ENCODE measurements at places on chromosomes 6 and 20.

GRCh38 chr6:110053395-110054240 lies 75.5 kb downstream of the GPR6 start:
- peak; percentile 50 for DNase-seq

DNA sequence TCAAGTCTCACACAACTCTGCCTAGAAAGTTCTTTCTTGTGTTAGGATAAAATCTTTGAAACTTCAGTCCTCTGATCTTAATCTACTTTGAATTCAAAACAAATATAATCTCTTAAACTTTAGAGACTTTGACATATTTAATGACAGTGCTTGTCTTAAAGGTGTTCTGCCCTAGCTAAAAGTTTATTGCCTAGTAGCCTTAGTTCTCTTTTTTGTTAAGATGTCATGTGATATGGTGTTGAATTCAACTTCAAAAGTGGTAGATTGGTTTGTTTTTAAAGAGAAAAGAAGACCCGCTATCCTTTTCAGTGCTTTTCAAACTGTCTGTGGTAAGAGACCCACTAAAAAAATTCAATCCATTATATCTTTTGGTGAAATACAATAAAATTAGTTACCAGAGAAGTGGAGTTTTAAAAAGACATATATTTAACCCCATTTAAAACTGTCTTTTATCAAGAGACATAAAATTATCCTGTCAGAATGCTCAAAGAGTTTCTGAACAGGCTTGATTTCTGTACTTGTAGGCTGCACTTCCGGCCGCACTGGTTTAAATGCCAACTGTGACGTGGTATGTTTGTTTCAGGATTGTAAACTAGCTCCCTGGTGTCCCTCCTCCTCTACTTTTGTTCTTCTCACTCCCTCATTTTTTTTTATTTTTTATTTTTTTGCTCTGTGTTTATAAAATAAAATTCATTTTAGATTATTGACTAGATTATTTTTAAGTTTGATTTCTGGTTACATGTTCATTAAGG lies 76.5 kb downstream of the QKI start:
- DNase-seq: no peak

DNA sequence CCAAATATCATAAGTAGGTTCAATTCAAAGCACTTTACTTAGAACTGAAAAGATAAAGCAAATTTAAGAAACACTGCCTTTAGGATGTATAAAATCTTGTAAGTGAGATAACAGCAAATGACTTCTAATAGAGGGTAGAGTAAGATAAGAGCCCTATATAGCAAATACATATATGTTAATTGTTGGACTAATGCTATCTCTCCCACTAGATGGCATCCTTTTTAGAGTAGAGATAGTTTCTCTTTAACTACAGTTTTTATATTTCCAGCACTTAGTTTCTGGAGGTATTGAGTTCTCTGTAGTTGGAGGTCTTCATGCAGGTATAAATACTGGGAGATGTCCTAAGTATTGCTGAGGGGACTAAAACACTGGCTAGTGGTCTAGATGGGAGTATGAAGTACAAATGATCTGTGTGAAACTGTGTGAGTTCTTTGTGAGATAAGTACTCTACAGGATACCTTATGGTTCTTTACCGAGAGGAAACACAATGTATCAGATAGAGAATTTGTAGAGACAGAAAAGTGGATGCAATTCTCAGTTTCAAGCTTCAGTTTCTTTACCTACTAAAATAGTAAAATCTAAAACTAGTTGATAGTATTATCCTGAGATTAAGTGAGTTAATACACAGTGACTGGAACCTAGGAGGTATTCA lies 399.3 kb downstream of the KHDRBS2 start:
- DNase-seq: no peak

DNA sequence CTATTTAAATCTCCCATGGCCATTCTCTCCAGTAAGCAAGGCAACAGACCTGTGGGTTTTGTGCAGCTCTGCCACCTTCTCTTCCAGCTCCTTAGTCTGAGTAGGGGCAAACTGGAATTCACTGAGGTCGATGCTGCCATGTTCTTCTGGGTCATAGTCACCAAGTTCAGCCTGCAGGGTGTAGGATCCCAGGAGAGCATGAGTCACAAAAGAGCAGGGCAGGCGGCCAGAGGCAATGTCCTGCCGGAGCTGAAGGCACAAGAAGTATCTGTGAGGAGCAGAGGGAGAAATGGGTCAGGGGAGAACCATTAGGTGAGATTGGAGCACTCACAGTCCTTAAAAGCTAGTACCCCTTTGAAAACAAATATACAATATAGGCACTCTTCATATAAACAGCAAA lies 73.7 kb downstream of the SMLR1 start:
- no peak for DNase-seq

- DNase-seq: no peak
Measured at GRCh38 chr20:32397567-32398084, 39.5 kb downstream of the ASXL1 start.

DNA sequence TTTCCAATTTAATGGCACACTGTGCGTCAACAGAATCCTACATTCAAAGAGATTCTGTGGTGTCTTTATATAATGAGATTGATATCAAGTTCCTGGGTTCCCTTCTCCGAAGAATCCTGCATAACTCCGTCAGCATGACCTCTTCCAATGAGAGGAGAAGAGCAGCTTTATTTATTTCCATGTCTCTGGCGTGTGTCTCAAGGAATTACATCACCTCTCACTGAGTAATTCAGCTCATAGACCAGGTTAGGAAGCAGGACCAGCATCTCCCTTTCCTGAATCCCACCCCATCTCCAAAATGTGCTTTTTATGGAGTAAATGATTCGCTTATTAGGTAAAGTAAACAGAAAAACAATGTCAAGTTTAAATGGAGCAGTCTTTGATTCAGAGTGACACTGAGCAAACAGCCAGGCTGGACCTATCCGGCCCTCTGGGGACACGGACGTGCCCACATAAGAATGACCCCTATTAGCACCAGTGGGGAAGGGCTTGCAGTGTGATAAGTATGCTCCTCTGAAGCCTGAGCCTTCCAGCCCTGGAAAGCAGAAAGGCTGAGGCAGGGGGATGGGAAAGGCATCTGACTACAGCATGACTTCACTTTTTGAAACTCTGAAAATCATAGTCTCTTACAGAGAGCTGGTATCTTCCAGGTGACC lies 165.2 kb downstream of the CLIC5 start:
- no peak for DNase-seq

DNA sequence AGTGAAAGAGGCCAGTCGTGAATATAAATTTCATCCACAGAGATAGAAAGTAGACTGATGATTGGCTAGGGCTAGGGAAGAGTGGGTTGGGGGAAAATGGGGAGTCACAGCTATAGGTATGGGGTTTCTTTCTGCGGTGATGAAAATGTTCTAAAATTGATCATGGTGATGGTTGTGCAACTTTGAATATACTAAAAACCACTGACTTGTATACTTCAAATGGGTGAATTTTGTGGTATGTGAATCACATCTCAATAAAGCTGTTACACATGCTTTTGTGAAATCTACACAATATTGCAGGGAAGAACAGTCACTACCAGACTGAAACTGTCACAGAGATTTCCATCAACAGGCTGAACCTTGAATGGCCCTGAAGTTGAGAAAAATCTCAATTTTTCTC lies 61.5 kb downstream of the LYRM4 start:
- no peak for DNase-seq

GRCh38 chr20:59518881-59519706 lies 85.2 kb upstream of the PHACTR3 start:
- peak; percentile 76 for DNase-seq

DNA sequence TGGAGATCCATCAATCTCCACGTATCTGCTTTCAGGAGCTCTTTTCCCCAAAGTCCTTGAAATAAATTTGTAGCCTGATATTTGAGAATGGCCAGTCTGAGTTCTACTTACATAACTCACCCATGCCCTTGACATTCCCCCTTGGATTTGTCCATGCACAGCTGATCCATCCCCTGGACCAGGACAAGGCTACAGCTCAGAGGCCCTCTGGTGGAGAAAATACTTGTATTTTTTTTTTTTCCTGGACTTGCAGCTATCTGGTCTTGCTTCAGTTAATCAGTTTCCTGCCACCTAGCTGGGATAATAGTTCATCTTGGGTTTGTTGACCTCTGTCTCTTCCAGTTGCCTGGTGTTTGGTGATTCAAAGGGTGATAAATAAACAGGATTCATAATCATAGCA lies 467.6 kb downstream of the DHX35 start:
- no peak for DNase-seq

DNA sequence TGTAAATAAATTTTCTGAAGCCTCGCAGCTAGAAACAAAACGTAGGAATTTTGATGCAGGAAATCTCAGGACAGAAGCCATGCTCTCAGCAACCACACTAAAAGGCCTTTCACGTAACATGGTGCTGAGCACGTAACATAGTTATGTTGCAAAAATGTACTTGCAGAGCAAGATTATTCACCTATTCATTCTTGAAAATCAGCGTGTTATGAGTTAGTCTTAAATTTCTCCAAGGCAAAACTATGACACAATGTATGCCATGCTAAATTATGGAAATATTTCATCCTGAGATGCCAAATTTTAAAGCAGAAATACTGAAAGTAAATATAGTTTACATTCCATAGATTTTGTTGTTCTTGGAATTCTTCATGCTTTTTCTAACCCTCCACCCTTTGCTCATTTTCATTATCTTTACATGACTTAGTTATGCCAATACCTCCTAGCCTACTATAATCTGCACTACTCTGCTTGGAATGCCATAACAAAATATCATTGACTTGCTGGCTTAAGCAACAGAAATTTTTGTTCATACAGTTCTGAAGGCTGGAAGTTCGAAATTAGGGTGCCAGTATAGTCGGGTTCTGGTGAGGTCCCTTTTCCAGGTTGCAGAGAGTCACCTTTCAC lies 179.8 kb upstream of the BMP5 start:
- no peak for DNase-seq

- DNase-seq: no peak
Measured at GRCh38 chr20:13501500-13501899, 137.2 kb downstream of the TASP1 start.

DNA sequence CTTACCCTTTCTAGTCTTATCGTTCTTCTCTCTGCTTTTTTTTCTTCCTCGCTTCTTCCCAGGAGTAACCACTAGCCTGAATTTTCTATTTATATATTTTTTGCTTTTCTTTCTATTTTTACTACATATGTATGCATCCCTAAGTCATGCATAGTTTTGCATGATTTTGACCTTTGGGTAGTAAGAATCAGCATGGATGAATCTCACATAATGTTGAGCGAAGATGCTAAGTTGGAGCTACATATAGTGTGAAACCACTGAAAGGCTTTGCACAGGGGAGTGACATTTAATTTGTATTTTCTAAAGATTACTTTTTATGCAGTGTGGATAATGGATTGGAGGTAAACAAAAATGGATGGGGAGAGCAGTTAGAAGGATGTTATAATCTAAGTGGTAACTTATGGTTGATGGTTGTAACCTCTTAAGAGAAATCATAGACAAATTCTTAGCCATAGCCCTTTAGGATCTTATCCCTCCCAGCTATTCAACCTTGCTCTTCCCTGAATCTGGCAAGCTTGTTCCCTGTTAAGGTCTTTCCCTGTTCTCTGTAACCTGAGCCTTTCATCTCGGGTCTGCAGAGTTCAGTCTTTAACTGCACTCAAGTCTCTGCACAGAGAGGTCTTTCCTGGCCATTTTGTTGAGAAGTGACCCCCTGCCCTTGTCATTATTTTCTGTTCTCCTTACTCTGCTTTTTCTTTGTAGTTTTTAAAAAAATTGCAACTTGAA lies 18.0 kb downstream of the PEX7 start:
- DNase-seq: no peak

DNA sequence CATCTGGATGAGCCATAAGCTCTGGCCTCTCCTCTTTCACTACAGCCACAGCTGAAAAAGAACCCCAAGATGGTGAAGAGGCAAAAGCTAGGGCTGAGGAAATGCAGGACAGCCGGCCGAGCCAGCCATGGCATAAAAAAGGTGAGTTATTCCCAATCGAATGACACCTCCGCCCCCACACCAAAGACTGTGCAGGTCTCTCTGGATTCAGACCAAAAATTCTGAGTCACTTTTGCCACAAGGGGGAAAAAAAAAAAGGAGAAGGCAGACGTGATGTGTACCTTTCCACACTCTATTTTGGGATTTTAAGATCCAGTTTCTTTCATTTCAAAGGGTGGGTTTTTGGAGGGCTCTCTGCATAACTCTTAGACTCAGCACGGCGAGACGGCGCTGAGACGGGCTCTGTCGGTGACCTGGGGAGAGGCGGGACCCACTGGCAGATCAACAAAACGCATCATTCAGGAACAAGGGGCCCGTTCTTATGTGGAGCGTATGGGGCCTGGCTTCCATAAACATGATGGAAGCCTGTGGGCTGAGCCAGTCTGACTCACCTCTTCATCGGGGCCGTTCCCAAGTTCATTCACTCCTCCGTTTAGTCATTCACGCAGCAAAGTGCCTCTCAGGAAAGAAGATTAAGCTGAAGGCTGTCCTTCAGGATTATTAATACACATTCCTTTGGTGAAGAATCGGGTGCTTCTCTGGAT lies 54.8 kb downstream of the NFATC2 start:
- no peak for DNase-seq

- no peak for DNase-seq
Measured at GRCh38 chr6:43257367-43258145, 14.3 kb downstream of the TTBK1 start.

GRCh38 chr6:2542858-2543218 lies 207.9 kb downstream of the MYLK4 start:
- DNase-seq: peak; percentile 28

- no peak for DNase-seq
Measured at GRCh38 chr20:11153819-11154218, 480.0 kb upstream of the JAG1 start.

- no peak for DNase-seq
Measured at GRCh38 chr20:8155229-8155628, 23.2 kb downstream of the PLCB1 start.

DNA sequence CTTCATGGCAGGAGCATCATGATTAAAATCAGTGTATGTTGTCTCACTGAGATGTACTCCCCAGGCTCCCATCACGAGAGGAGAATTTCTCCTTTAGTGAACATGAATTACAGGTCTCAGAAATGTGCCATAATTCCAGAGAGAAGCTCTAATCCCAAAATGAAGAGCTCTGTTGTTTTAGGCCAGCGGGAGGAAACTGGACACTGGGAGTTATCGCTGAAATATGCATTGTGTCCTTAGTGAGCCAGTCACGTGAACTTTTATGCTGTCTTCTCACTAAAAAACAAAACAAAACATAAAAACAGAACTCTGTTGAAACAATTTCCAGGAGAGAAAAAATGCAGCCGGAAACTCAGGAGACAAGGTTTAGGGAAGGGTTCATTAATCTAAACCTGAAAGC lies 315.7 kb upstream of the NT5E start:
- no peak for DNase-seq

DNA sequence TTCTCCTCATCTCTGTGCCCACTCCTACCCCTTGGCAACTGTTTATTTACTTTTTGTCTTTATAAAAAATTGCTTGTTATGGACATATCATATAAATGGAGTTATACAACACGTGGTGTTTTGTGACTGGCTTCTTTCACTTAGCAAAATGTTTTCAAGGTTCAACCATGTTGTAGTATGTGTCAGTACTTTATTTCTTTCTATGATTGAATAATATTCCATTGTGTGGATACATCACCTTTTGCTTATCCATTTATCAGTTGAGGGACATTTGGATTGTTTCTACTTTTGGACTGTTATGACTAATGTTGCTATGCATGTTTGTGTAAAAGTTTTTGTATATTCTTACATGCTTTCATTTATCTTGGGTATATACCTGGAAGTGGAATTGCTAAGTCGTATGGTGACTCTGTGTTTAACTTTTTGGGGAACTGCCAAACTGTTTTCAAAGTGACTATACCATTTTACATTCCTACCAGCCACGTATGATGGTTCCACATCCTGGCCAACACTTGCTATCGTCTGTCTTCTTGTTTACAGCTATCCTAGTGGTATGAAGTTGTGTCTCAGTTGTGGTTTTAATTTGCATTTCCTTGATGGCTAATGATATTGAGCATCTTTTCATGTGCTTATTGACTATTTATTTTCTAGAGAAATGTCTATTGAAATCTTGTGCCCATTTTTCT lies 84.4 kb downstream of the SLX4IP start:
- DNase-seq: no peak

All from GM10248 (cell line).